ENCODE measurements at places on chromosomes 2 and 18. TPM values are rescaled to one million over a fixed set of nuclear protein-coding genes. Genes with fewer than 3 reads are reported as not detected.

Gene PRKAG3
- not detected for total RNA-seq

Gene LOXL3
- 11.7 TPM for total RNA-seq

Gene CDH19
- not detected for total RNA-seq

Gene SRD5A2
- total RNA-seq = not detected

Gene RAD51AP2
- under 0.01 TPM for total RNA-seq
